Activated B cell treated with CpG ODN at 0.5 μM for 24 hours (primary cell): ENCODE measurements at places on chromosomes 16 and 17. TPM values are rescaled to one million over a fixed set of nuclear protein-coding genes. Genes with fewer than 3 reads are reported as not detected.

- no peaks in the 10 kb centered on the region for H3K4me1 ChIP-seq
- DNase-seq, result no peak
Measured at GRCh38 chr16:76059701-76060100, 217.5 kb upstream of the CNTNAP4 start.

- peaks cover 3% of the 10 kb centered on the region for H3K27me3 ChIP-seq
- peak overlapping the region; percentile 97 for H3K27ac ChIP-seq
- DNase-seq, result no peak
- peaks cover 15% of the 10 kb centered on the region for H3K4me1 ChIP-seq
Measured at GRCh38 chr16:58393138-58393504, 850 bp downstream of the GINS3 start.

NKD1 gene
- 0.49 and 1.5 TPM in 2 replicates for total RNA-seq

GRCh38 chr17:58630883-58631522 is 60.8 kb downstream of the TEX14 start:
- H3K4me1 ChIP-seq, result peaks cover 3% of the 10 kb centered on the region
- H3K36me3 ChIP-seq, result no peaks in the 10 kb centered on the region
- no peaks in the 10 kb centered on the region for H3K27me3 ChIP-seq
- H3K27ac ChIP-seq, result no peak overlapping the region

DNA sequence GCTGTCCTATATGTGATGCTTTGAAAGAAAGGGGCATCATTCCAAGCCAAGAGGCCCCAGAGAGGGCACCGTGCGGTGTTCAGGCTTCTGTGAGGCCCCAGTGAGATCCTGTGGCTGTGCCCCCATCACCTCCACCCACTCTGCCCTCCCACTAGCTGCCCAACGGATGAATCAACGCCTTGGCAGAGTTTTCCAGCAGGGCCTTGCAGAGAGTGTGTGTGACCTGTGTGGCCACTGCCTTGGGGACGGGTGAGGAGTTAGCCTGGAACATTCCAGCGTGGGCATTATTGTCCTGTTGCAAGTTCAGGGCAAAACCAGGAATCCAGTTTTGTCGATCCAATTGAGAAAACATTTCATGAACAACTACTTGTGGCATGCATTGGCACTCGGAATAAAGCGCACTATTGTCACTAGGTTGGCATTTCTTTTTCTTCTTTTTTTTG is 53.7 kb downstream of the SF3B3 start:
- peaks cover 4% of the 10 kb centered on the region for H3K4me1 ChIP-seq
- H3K36me3 ChIP-seq, result peaks cover 30% of the 10 kb centered on the region
- DNase-seq, result no peak
- H3K27ac ChIP-seq, result no peak overlapping the region
- no peak overlapping the region for H3K4me3 ChIP-seq

NHLRC4 gene
- total RNA-seq, result 0.83 and 1.0 TPM in 2 replicates

ENDOV gene
- 26.8 and 28.1 TPM in 2 replicates for total RNA-seq

SYNGR3 gene
- total RNA-seq, result 10.0 and 11.3 TPM in 2 replicates

GRCh38 chr17:4969047-4969550 is 1.5 kb upstream of the SPAG7 start:
- peaks cover 18% of the 10 kb centered on the region for H3K4me1 ChIP-seq
- no peak overlapping the region for H3K27ac ChIP-seq
- H3K4me3 ChIP-seq, result no peak overlapping the region
- DNase-seq, result no peak
- peaks cover 51% of the 10 kb centered on the region for H3K36me3 ChIP-seq

MIEF2 gene
- 5.6 and 8.8 TPM in 2 replicates for total RNA-seq

- peaks cover 19% of the 10 kb centered on the region for H3K4me1 ChIP-seq
- H3K27me3 ChIP-seq, result peaks cover 15% of the 10 kb centered on the region
- peak; percentile 34 for DNase-seq
- no peak overlapping the region for H3K27ac ChIP-seq
- peak overlapping the region; percentile 36 for H3K4me3 ChIP-seq
Measured at GRCh38 chr17:16407911-16408588, 7.3 kb upstream of the TRPV2 start.

DNA sequence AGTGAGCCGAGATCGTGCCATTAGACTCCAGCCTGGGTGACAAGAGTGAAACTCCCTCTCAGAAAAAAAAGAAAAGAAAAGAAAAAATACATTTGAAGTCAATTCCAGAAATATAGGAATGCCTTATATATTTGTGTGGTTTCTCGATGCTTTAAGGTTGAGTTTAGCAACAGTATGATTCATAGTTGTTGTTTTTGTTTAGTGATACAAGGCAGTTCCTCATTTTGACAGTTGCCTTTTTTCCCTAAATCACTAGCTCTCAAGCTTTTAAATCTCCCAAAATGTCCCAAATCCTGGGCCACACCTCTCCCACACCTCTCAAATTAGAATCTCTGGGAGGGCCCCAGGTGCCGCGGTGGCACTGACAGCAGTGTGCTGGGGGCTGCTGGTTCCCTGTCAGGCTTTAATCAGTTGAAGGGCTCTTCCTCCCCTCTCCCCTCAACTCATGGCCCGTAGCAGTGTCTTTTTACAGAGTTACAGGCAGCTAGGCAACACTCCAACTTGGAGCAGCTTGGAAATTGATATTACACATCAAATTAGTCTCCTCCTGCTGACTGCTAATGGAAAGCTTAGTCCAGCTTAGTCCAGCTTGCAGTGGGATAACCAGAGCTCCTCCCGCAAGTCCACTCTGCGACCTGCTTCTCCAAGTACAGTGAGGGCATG is 58.4 kb downstream of the EPN2 start:
- peaks cover 2% of the 10 kb centered on the region for H3K36me3 ChIP-seq
- DNase-seq, result no peak
- no peak overlapping the region for H3K27ac ChIP-seq
- no peak overlapping the region for H3K4me3 ChIP-seq
- peaks cover 6% of the 10 kb centered on the region for H3K27me3 ChIP-seq
- peaks cover 9% of the 10 kb centered on the region for H3K4me1 ChIP-seq

ITGAD gene
- 0.05 and 0.07 TPM in 2 replicates for total RNA-seq
